ENCODE measurements at places on chromosomes 4 and X.
A peak's percentile ranks its signal among the peaks of the same experiment; 100 is the strongest.

GRCh38 chrX:74015379-74016019 lies 288.5 kb upstream of the ZCCHC13 start:
- peak; percentile 20 for DNase-seq

DNA sequence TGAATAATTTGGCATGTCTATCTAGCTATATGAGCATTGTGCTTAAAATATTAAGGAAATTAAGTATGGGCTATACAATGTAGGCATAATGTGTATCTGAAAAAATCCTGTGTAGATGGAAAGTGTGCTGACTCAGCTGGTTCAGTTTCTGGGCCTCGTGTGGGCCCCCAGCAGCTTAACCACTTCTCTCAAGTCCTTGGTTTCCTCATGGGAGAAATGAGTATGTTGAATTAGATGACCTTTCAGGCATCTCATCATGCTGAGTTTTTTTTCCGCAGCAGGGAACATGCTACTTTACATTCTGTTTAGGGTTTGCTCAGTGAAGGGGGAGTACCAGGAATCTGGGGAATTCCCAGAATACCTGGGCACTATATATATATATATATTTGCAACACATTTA lies 30.5 kb downstream of the RHOH start:
- no peak for DNase-seq

- DNase-seq, result no peak
These were observed 37.5 kb downstream of the BEX3 start for GRCh38 chrX:103413705-103414387.

DNA sequence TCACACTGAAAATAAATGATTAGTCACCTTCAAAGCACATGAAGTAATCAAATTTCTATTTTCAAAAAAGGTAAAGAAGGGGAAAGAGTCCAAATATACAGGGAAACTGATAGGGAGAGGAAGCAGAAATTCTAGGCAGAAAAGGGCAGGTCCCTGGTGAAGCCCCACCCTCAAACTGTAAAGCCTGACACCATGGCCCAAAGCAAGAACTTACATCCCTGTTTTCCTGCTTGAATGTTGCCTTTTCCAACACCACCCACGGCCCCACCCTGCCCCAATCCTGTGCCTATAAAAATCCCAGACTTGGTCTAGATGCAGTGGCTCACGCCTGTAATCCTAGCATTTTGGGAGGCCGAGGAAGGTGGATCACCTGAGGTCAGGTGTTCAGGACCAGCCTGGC lies 361.8 kb downstream of the PPP3CA start:
- DNase-seq, result no peak

- DNase-seq, result peak; percentile 52
These were observed at the start of gene IRAK1 for GRCh38 chrX:154019633-154020528. Gene IRAK1 (minus strand): TSS chrX:154019902. CDS start chrX:154019812, 90 bp downstream.

GRCh38 chrX:50877310-50877709 lies 33.2 kb upstream of the BMP15 start:
- no peak for DNase-seq

DNA sequence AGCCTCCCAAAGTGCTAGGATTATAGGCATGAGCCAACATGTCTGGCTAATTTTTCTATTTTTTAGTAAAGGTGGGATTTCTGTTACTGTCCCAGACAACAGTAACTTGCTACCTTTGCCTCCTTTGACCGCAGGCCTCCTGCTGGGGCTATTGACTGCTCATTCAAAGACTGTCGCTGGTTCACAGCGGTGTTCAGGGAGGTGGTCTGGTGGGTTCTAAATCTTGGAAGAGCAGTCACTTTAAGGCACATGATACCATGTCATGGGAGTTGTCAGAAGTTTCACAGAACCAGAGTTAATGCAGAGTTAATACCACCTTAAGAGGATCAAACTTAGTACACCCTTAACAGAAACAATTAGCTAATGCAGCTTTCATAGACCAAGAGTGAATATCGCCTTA lies 3.8 kb downstream of the ASMT start:
- DNase-seq, result no peak

- DNase-seq, result no peak
These were observed 8.4 kb downstream of the UBE2K start for GRCh38 chr4:39706334-39706733.

GRCh38 chr4:137572163-137572562 lies 39.9 kb upstream of the PCDH18 start:
- DNase-seq, result no peak

DNA sequence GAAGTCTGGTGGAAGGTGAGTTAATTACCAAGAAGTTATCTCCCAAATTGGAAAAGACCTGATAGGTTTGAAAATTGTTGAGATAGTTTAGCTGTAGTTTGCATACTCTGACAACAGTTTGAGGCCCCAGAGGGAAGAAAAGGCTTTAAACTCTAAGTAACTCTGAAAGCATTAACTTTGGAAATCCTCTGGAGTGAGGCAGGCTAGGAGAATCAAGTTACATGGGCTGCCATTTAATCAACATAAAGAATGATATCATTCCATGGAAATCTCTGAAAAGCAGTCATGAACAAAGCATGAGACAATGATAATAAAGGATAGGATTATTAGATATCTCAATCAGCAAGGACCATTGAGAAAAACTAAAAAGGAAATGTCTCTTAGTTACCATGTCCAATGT lies 647.1 kb downstream of the ANKRD50 start:
- no peak for DNase-seq

DNA sequence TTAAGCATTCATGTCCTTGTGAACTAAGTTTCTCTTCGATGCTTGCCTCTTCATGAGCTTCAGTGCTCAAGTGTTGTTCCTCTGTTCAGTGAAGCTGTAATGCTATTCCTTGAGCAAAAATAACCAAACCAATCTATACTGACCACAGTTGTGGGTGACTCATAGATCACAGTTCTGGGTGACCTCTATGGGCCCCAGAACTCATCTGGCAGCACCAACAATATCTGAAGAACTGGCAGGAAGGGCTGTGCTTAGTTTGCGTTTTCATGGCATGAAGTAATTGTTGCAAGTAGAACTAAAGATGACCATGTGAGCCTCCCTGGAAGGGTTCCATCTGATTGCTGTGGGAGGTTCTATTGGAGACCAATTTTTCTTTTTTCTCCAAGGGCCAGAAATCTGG lies 106.2 kb downstream of the CCNG2 start:
- no peak for DNase-seq

GRCh38 chr4:152901205-152901604 lies 34.9 kb upstream of the FHDC1 start:
- no peak for DNase-seq

DNA sequence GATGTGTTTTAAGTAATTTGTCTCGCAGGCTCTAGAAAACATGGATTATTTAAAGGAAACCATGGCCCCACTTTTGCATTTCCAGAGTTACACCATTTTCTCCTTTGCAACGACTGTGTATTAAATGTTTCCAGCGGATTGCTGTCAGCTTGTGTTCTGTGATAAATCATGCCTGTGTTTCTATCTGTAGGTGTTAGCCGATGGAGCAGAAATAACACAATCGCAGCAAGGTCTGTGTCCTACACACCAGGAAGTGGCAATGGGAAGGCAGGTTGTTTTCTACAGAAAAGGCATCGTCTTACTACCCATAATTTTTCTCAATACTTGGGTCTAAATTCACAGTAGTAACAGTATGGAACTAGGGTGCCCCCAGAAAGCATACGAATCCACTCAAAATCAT lies 590.1 kb downstream of the NLGN4X start:
- DNase-seq, result no peak

GRCh38 chr4:187006189-187006618 lies 282.5 kb upstream of the FAT1 start:
- DNase-seq, result no peak

DNA sequence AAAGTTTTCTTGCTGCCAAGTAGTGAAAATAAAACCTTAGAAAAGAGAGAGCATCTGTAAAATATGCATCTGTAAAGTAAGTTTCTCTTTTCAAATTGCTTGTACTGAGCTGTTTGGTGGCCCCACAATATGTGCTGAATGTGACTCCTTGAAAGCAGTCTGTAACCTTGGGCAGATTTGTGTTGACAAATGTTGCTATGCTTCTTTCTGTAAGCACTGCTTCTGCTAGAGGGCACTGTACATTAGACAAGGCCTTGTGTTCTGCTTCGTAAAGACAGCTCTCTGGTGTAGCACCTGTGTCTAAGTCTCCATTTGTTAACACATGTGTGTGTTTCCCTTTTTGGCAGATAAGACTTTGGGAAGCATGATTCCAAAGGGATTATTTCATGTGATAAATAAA lies 56.6 kb upstream of the NRK start:
- no peak for DNase-seq

GRCh38 chr4:61648264-61648663 lies 448.1 kb downstream of the ADGRL3 start:
- DNase-seq, result no peak

DNA sequence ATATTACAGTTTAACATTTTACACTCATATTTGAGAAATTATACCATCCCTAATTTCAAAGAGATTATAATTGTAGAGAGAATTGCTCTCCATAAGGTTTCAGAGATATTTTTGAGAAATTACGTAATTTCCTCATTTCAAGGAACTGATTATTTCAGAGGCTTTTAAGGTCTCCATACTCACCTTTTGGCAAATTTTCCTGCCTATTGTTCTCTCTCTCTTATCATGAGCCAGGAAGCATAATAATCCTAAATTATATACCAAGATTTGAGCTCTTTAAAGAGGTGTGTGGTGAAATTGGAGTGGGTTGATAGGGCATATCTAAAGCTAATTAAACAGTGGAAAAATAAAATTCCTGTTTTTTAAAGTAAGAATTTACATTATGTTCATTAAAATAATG lies 248.9 kb upstream of the FTHL17 start:
- no peak for DNase-seq

GRCh38 chr4:74370912-74371311 lies 6.0 kb downstream of the EREG start:
- no peak for DNase-seq
